ENCODE measurements at places on chromosomes 7 and 10.

- no peak for DNase-seq
Measured at GRCh38 chr10:27723436-27723835, 22.2 kb downstream of the MKX start.

DNA sequence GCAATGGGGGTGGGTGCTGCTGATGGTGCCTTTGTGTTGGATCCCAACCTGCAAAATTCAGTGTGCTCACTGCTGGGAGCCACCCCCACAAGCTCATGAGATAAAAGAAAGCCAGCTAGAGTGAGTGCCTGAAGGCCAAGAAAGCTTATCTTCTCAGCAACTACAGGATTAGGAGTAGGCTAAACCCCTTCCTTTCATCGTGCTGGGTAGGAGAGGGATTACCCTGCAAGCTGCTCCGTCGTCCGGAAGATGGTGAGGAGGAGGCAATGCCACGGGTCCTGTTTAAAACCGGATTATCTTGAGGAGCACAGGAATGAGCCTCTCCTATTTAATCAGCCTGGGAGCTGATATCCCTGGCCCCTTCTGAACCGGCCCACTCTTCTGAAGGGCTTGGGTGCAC, 258.0 kb downstream of the GALNT17 start:
- DNase-seq: no peak

- no peak for DNase-seq
Measured at GRCh38 chr7:101172005-101172853, 6.9 kb upstream of the VGF start.

DNA sequence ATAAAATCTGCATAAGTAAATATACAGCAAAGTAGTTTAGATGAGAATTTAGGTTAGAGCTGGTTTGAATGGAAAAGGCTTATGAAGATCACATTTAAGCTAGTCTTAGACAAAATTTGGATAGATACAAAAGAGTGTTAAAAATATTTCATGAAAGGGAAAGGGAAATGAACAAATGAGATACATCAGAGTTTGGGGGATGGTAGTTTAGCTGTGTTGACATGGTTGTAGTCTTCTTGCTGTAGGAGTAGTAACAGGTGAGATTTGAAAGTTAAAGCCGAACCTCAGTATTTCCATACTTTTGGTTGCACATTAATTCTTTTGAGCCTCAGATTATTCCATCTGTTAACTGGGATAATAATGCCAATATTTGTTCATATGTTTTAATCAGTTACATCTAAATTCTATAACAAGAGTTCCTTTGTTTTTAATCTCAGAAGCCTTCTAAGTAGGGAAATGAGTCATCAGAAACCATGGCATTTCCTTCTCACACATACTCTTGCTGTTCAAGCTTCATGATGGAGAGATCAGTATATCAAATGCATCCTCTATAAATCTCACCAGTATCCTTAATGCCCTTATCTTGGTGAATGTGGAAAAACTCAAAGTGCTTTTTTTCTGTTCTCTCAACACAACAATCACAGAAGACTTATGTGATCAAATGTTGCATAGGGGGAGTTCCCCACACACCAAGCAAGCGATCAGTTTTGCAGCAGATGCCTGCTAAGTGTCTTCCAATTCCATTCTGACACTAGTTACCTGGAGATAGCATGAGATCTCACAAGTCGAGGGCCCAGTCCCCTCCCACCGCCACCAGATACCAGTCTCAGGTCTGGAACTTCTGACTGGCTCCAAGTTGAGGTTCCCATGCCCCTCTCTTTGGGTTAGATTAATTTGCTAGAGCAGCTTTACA, 84.7 kb downstream of the MAPK8 start:
- no peak for DNase-seq

DNA sequence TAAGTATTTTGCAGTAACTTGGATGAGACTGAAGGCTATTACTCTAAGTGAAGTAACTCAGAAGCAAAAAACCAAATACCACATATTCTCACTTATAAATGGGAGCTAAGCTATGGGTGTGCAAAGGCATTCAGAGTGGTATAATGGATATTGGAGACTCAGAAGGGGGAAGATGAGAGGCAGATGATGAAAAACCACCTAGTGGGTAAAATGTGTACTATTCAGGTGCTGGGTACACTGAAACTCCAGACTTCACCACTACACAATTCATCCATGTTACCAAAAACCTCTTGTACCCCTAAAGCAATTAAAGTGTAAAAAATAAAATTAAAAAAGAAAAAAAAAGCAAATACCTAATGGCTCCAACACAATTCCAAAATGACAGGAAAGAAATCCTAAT, 351.7 kb downstream of the NXPH1 start:
- DNase-seq: no peak

DNA sequence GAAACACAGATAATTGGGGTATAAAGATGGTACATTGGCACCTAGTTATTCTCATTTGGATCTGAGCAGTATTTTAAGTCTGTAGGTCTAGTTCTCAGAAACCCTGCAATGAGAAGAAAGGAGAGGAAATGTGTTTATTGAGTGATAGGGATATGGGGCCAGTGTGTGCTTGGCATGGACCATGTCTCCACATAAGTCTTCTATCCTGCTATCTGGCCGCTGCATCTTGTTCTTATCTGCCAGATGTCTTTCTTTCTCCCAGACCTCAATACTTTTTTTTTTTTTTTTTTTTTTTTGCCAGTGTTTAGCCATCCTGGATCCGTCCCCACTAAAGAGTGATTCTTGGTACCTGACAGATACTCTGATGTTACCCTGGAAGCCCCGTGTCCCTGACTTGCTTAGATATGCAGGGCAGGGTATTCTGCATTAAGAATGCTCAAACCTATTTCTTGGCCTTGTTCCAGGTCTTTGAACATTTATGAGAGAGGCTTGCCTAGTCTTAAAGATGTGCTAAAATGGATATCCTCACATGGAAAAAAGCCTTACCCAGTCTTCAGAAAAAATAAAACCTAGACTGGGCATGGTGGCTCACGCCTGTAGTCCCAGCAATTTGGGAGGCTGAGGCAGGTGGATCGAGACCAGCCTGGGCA, 10.0 kb downstream of the MTURN start:
- DNase-seq: no peak

GRCh38 chr10:62852961-62853702, 37.0 kb upstream of the EGR2 start:
- DNase-seq: no peak

DNA sequence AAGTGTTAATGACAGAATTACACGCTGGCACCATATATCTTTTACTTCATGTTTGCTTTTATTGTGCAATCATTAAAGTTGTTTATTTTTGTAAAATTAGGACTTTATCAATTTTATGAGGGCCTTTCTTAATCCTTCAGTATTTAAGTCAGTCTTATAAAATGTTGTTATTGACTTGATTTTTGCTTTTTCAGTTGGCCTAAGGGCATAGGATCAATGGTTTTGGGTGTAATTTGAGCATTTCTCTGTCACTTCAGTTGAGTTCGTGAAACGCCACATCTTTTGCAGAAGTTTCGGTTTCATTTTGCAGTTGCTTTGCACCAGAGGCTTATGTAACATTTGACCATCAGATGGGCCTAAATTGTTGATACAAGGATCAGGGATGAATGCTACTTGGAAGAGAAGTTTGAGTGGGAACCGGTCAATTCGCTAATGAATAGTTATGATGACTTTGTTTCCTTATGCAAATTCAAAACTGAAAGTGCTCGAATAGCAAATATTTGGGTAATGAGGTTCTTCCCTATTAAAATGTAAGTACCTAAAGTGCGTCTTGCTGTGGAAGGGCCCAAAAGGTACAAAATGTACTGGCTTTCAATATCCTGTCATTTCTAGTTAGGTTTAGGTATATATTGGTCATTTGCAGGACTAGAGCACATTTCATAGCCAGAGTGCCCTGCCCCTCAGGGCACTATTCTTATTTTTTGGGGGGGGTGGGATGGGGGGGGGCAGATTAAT, 340.9 kb downstream of the LRMDA start:
- no peak for DNase-seq

GRCh38 chr10:98244586-98244985, 23.4 kb downstream of the LOXL4 start:
- no peak for DNase-seq

DNA sequence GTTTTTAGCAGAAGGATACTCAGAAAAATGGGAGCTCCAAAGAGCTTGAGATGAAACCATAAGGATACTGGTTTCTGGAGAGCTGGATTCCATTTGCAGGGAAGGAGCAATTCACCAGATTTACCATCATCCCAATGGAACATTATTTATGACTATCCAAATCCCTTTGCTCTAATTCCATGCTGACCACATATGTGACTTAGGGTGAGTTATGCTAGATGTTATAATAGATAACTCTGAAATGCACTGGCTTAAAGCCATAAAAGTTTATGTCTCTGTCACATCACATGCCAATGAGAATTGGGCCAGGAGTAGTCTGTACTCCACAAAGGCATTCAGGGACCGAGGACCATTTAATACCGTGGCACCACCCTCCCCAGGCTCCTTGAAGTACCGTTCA, 185.2 kb downstream of the SKIDA1 start:
- no peak for DNase-seq

- no peak for DNase-seq
Measured at GRCh38 chr10:12534824-12535223, 185.5 kb downstream of the CAMK1D start.

DNA sequence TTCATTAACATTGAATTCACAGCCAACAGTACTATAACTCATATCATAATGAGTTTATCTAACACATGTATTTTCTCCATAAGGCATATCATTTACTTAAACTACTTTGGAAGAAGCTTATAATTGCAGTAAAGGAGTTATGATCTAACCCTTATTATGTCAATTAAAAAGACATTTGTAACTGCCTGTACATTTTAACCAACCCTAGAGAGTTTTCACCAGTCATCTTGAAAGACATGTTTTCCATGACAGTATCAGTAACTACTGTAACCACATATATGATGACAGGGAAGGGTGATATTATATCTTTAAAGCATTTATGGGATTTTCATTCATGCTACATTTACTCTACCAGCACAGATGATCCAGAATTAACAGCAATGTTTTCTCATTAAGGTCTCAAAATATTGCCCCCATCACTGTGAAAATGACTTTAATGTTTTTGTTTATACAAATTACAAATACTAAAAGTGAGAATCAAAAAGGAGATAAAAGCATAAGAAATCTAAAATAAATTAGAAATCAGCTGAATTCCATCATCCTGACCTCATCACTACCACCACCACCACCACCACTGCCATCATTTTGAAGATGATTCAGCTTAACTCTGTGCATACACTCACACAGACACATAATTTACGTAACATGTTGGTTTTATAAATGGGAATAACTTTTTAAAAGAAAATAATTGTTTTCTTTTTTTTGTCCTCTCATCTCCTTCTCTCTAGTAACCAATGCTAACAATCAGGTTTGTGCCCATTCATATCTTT, 53.6 kb downstream of the MKLN1 start:
- DNase-seq: no peak

- no peak for DNase-seq
Measured at GRCh38 chr10:133489816-133490588, 36.3 kb downstream of the SCART1 start.

DNA sequence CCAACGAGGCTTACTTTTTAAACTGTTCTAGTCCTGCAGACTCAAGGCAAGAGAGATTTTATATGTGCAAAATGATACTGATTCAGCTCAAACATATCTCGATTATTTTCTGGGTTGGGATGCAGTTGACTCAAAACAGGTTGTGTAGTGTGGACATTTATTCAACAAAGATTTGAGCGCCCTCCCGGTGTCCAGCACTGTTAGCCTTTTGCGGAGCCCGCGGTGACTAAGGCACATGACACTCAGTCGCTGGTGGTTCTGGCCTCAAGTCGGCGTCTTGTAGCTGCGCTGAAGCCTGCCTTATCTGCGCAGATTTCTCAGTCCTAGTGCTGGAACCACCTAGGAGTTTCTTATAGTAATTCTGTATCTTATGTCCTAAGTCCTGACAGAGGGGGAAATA, 938 bp upstream of the CADPS2 start:
- peak; percentile 76 for DNase-seq

DNA sequence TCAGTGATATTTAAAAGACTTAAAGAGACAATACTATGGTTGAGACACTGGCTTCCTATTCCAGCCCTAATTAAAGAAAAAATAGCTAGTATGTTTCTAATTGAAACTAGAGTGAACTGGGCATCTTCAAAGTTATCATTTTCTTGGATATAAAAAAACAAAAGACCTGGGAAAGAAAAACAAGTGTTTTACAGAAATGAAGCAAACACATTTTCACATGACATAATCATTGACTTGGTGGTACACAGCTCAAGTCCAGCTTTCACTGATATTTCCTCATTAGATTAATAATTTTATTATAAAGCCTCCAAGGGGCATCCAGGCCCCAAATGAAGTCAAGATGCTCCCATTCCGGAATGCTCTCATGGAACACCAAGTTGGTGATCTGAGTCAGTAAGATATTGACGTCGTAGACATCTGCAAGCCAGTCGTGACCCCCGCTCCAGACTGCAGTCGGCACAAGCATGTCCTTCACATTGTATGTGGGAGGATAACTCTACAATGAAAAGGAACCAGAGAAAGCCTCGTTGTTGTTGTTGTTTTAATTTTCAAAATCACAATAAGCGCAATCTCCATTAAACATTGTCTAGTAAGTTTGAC, 7.5 kb upstream of the CH25H start:
- DNase-seq: no peak

DNA sequence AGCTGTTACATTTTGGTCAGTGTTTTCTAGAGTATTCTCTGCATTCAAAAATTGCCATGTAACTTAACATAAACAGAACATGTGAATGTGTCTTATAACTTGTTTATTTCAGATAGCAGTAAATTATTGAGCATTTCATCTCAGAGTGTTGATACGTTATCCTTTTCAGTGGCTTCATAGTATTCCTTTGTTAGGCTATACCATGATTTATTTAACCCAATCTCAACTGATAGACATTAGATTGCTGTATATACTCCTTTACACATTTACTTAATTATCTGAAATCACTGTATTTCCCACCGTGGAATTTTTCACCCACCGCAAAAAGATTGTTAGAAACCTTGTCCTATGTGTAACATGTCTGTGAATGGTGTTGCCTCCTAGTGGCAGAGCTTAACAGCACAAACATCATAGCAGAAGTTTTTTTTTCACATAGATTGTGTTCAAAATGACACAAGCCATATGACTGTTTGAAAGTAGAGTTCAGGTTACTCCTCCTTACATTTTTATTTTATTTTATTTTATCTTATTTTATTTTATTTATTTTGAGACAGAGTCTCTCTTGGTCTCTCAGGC, 21.4 kb downstream of the SLF2 start:
- no peak for DNase-seq

DNA sequence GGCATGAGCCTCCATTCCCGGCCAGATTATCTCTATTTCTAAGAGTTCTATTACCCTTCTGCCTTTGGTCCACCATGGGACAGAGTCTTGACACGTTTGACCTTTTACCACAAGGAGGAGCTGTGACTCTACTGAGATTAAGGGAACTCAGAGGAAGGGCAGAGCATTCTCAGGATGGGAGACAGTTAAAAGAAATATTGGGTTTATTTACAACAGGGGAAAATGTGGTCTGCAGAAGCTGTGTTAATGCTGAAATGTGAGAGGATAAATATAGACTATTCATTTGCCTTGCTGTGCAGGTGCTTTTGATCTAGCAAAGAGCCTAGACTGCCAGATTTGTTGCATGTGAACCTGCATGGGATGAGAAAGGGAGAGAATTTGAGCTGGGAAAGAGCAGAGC, 45.8 kb upstream of the PRSS58 start:
- DNase-seq: no peak

GRCh38 chr10:82757901-82758300, 882.9 kb downstream of the NRG3 start:
- DNase-seq: no peak

- no peak for DNase-seq
Measured at GRCh38 chr10:13739183-13739582, 152.4 kb downstream of the PRPF18 start.
